ENCODE measurements at places on chromosomes 1 and 21.

DNA sequence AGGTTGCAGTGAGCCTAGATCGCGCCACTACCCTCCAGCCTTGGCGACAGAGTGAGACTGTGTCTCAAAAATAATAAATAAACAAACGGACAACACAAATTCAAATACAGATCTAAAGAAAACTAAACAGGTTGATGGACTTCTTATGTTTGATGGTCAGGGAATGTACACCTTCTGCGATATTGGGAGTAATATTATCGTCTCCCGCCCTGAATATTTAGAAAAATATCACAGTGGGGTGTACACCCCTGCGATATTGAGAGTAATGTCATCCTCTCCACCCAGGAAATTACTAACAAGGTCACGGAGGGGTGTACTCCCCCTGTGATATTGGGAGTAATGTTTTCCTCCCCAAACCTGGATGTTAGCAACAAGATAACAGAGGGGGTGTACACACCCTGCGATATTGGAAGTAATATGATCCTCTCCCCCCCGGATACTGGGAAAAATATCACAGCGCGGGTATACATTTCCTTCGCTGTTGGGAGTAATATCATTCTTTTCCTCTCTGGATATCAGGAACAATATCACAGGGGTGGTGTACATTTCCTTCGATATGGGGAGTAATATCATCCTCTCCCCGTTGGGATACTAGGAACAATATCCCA, 1.4 kb upstream of the CFAP298 start:
- no peak for DNase-seq

- DNase-seq = no peak
Observed at GRCh38 chr1:200795156-200795555, 56.5 kb downstream of the CAMSAP2 start.

DNA sequence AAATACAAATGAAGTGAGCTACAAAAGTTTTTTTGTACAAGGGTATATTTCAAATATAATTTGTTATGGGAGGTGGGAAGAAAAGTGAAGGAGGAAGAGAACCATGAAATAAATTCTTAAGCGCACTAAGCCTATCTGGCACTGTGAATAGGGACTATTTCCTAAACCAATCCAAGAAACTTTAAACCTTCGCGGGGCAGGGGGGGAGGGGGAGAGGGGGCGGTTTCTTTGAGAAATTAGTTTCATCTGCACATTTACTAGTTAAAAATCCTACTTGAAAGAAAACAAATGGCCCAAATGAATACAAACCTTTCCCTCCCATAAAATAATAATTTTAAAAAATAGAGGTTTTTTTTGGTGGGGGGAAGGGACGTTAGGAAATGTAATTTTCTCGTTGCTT, 364 bp downstream of the GOLPH3L start:
- no peak for DNase-seq

DNA sequence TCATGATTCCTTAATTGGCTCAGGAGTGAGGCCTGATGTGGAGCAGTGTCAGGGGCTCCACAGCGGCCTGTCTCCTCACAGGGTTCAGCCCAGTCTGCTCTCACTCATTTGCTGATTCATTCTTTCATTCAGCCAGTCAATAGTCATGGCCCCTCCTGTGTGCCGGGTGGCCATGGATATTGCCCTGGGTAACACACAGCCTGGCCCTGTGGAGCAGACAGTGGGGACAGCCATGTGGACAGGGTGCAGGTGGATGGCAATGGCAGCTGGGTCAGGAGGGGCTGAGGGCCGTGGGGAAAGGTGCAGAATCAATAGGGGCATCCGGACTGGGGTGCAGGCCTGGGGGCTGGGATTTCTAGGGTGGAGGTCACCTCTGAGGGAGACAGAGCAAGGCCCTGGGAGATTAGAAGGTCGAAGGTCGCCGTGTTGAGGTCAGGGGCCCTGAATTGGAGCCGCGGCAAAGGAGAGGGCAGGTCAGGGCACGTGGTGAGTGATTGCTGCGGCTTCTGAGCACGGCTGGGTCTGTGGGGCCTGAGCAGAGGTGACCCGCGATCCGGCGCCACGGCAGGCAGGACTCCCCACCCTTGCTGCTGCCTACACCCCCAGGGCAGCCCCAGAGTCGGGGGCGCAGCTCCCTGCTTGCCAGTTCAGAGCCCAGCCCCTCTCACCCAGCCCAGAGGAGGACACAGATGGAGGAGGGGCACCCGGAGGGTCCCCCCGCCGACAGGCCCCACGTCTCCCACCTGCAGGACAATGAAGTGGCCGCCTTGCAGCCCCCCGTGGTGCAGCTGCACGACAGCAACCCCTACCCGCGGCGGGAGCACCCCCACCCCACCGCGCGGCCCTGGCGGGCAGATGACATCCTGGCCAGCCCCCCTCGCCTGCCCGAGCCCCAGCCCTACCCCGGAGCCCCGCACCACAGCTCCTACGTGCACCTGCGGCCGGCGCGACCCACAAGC, 33.4 kb downstream of the SLC19A1 start:
- no peak for DNase-seq

DNA sequence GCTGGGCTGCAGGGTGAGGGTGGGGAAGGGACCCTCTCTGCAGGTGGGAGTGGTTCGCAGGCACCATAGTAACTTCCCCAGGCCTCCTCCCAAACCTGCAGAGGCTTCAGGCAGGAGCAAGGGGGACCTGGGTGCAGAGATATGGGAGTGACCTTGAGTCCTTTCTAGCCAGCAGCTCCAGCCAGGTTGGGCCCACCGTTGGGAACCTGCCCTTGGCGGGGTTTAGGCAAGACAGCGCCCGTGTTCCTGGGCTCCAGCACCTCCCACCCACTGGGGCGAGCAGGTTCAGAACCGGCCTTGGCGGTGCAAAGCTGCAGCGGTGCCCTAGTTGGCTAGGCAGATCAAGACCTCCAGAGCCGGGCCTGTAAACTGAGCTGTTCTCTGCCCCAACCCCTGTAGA, 2.2 kb upstream of the PRDM16 start:
- no peak for DNase-seq

- DNase-seq = no peak
Observed at GRCh38 chr1:23480187-23481025, 3.6 kb downstream of the ASAP3 start.

DNA sequence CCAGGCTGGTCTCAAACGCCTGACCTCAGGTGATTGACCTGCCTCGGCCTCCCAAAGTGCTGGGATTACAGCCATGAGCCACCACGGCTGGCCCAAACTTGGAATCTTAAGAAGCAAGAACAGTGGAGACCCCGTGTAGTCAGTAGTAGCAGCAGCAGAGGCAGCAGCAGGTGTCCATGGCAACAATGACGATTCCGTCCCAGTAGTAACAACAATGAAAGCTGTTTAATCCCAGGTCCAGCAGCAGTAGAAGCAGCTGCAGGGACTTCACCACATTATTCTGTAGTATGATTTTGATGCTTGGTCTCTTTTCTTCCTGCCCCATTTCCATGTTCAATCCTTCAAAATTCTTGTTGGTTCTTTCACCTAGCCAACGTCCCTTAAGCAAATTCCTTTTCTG, 69.6 kb upstream of the KCTD3 start:
- DNase-seq = no peak

GRCh38 chr1:47797575-47797974, 199.6 kb downstream of the TRABD2B start:
- no peak for DNase-seq

GRCh38 chr1:97424209-97424608, 496.6 kb downstream of the DPYD start:
- no peak for DNase-seq

DNA sequence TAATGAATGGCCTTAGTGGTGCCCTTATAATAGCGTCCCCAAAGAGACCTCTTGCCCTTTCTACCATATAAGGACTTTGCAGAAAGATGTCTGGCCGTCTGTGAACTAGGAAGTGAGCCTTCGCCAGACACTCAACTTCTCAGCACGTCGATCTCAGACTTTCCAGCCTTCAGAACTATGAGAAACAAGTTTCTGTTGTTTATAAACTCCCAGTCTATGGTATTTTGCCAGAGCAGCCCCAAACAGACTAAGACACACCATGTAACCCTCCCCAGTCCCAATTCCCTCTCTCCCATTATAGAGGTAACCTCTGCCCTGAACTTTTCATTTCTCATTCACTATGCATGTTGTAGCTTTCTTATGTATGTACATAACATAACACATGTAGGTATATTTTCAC, 55.7 kb downstream of the NID1 start:
- no peak for DNase-seq
